ENCODE measurements at places on chromosomes 4 and X.

DNA sequence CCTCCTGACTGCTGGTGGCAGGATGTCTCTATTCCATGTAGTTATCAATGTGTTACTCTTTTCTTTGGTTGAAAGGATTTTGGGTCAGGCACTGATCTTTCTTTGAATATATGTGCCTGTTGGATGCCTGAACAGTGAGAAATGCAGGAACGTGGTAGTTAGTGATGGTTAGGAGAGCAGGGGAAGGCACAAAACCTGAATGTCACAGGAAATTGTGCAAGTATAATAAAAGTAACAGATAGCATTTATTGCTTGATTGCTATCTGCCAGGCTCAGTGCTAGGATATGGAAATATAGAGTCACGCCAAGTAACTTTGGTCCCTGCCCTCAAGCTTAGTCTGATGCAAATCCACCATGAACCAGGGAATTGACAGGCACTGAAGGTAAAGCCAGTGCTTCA lies 219.8 kb upstream of the FAT1 start:
- DNase-seq, result no peak

DNA sequence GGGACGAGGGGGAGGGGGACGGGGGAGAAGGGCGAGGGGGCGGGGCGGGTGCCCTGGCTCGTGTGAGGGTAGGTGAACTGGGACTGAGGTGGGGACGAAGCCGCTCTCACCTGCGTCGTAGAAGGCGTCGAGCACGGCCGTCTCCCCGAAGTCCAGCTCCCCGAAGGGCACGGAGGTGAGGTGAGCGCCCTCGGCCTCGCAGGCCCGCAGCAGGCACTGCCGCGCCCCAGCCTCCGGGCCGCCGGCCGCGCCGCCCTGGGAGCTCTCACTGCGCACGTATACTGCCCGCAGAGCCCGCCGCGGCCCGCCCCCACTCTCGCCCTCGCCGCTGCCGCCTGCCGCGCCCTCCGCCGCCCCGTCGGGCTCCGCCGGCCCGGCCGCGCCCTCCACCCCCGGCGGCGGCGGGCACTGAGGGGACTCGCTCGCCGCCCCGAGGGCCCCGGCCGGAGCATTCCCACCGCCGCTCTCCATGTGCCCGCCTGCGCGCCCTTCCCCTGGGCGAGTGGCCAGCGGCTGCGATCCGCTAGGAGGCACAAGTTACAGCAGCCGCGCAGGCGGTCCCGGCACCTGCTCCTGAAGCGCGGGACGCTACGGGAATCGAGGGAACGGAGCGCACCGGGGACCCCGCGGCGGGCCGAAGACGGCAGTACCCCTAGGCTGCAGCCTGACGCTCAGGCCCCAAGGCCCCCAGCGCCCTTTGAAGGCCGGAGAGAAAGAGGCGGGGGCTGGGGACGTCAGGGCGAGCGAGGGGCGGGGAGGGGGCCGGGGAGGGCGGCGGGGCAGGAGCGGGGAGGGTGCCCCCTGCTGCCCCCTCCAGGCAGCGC lies at the start of gene MAP3K15:
Gene MAP3K15 (minus strand): TSS at position 718 of the 824 bp plus-strand sequence. CDS start 247 bp downstream, at position 471.
- no peak for DNase-seq

- peak; percentile 11 for DNase-seq
These were observed 69.2 kb downstream of the MID1IP1 start for GRCh38 chrX:38870361-38870895.

- DNase-seq, result no peak
These were observed 1135.9 kb downstream of the RAPGEF2 start for GRCh38 chr4:160238790-160239189.

All from GF-D8 (cell line).